ENCODE measurements at places on chromosomes 7 and 10. TPM values are rescaled to one million over a fixed set of nuclear protein-coding genes. Genes with fewer than 3 reads are reported as not detected.

GRCh38 chr7:141649865-141650634 lies 51.9 kb downstream of the DENND11 start:
- peak; percentile 36 for DNase-seq

UTF1 gene
- total RNA-seq: not detected

DNA sequence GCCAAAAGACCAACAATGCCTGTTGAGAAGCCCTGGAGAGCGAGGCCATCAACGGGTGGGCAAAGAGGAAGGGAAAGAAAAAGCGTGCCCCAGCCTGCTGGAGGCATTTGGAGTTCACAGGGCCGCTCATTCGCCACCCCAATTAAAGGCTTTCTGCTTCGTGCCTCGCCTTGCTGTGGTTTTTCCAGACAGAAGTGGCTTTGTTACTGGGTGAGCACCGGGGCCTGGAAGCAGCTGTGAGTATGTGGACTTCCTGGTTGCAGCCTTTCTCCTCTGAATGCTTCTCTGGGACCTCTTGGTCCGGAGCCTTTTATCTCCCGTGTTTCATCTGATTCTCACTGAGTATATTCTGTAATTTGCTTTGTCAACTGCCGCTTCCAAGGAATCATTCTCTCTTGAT lies 118.1 kb upstream of the EGR2 start:
- DNase-seq: no peak

DNA sequence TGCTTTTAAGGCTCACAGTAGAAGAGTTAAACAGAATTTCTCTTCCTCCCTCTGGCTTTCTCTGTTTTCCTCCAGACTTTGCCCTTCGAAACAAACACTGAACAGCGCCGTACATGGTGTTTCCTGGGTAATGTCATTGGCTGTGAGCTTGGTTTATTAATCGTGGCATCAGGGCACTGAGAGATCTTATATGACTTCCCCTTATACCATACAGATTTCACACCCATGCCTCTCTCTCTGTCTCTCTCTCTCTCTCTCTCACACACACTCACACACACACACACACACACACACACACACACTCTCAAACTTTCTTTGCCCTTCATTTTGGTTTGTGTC lies 195.5 kb downstream of the CREB5 start:
- no peak for DNase-seq

OR2A42 gene
- not detected for total RNA-seq

- no peak for DNase-seq
These were observed 87.2 kb upstream of the INSYN2A start for GRCh38 chr10:127283576-127283975.

ASIC3 gene
- total RNA-seq: 3.5 TPM
